ENCODE measurements at places on chromosomes 5 and 9.
A peak's percentile ranks its signal among the peaks of the same experiment; 100 is the strongest.

DNA sequence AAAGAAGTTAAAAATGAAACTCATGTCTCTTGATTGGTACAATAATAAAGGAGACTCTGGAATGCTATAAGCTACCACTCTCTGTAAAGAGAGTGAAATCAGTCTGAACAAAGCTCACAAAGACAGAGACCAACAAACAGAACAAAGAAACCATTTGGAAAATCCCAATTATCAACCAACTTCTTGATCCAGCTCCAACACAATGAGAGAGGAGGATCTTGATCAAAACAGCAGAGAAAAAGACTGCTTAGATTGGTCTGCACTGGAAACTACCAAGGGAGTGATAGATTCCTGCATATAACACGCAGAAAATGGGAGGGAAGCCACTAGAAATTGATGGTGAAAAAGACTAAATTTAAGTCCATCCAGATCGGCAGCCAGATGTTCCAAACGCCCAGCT is 23.1 kb upstream of the RNF38 start:
- DNase-seq: no peak

DNA sequence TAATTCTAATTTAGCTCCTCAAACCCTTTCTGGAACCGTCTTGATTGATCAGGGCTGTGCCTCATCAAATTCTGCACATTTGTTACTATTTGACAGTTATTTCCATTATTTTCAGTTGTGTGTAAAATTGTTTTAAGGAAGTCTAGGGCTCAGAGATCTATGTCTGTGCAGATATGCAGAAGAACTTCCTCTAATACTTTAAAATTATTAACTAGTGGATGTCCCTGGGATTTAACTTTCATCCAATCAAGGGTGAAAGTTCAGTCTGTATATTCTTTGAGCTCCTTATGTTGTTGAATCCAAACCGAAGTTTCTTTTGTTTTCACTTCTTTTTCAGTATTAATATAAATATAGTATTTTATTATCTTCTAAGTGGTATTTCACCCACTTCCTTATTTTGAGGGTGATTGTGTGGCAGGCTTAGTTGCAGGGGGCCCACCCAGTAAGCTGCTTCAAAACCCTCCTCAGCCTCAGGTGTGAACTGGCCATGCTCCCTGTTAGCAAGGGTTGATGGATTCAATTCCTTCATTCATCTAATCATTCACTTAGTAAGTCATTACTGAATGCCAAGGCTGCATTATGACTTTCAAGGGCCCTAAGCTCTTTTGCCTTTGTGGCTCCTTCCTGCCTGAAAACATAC is 2.1 kb upstream of the CAMLG start:
- DNase-seq: no peak

DNA sequence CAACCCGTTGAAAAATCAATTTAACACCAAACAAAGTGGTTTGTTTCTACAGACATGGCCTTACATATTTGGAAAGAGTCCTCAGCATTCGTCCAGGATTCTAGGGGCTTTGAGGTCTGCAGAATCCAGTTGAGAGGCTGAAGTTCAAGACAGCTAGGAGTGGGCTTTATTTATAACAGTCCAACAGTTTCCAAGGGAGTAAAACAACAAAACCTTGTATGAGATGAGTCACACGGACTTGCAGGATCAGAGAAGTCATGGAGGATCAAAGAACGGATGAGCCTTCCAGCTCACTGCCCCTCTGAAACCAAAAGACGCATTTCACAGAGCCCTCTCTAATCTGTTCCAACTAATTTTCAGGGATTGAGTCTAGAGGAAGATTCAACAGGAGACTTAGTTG is 11.1 kb upstream of the ESM1 start:
- no peak for DNase-seq

DNA sequence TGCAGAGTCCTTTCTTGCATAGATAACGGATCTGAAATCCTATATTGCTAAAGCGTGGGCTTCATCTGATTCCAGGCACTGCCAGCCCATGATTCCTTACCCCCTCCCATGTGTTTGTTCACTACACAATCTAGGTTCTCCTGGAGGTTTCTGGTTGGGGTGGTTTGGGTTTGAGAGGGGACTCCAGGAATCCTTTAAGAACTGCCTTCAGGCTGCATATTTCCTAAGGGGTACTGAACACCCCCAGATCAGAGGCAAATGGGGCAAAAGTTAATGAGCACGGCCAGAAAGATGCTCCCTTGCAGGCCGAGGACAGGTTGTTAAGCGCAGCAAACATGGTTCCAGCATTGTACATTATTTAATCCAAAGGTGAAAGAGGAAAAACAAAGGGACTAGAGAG is 9.9 kb downstream of the NR2F1 start:
- DNase-seq: no peak

DNA sequence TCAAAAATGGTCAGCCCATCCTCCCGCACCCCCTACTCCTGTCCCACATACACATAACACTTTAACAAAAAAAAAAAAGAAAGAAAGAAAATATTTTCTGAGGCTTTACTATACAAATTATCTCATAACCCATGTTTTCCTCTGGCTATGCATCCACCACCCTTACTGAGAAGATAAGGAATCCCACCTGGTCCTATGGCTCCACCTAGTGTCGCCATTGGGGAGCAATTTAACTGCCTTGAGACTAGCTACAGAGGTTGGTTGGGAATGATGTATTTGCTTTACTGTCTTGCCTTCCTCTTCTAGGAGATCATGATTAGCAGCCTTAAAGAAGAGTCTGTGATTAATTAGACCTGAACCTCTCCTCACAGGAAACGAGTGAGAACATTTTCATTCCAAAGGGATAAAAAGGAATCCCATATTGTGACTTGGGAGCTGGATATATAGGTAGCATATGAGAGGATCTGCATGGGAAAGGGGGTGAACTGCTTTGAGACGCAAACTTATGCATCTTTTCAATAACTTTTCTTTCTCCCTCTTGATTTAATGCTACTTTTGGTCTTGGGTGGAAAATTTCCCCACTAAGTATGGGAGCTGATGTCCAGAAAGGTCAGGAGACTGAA is 77.7 kb upstream of the SELENOP start:
- DNase-seq: peak; percentile 54

- no peak for DNase-seq
These were observed 265.4 kb upstream of the VLDLR start for GRCh38 chr9:2356041-2356790.

DNA sequence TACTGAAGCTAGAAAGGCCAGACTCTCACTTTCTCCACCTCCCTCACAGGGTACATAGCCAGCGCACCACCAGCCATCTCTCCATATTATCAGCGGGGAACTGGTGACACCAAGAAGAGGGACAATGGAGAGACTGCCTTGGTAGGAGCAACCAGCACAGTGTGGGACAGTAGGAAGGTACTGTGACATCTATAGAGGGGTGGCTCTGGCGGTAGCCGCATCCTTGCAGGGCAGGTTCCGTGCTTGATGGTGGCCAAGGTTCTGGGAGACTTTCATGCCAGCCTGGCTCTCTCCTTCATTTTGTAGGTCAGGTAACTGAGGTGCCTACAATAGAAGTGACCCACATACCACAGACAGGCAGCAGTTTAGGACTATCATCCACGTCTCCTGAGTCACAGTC is 65.5 kb upstream of the SMIM23 start:
- no peak for DNase-seq

GRCh38 chr9:437066-437465 is 222.4 kb downstream of the DOCK8 start:
- no peak for DNase-seq

- no peak for DNase-seq
These were observed 4.7 kb downstream of the TNFSF8 start for GRCh38 chr9:114925672-114926071.

DNA sequence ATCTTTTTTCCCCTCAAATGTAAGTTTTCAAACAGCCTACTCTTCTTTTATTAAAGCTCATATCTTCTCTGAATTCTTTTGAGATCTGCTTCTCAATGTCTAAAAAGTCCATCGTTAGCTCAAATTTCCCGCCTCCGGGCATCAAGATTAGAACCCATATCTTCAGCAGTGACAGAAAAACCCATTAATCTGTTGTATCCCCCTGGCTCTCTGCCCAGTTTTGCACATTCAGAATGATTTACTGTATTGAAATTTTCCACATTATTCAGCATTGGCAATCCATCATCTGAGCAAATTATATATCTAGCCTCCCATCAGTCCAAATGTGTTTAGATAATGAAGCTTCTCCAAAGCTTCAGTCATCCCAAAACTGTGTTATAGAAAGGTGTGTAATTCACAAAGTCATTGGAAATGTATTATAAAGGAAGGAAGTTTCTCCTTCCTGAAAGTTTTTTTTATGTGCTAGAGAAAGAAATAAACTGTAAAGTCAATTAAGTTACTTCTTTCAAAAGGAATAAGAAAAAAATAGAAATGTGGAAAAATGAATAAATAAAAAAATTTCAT is 849.9 kb downstream of the MAT2B start:
- DNase-seq: no peak

DNA sequence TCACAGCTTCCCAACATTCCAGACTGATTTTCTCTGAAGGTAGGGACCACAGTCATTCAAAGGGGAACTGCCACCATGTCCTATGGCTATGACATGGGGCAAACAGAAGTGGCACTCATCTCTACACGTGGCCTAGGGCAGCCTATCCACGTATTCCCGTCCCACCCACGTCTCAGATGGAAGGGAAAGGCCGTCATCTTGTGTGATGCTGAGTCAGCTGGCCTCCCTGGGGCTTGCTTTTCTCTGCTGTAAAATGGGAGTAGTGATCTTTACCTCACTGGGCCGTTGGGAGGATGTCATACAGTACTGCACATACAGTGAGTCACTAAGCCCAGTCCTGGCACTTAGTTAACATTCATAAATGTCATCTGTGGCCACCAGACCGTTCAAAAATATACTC is 72.3 kb downstream of the RAPGEF1 start:
- DNase-seq: peak; percentile 60

GRCh38 chr9:86469476-86470250 is 115.5 kb upstream of the TUT7 start:
- DNase-seq: no peak

DNA sequence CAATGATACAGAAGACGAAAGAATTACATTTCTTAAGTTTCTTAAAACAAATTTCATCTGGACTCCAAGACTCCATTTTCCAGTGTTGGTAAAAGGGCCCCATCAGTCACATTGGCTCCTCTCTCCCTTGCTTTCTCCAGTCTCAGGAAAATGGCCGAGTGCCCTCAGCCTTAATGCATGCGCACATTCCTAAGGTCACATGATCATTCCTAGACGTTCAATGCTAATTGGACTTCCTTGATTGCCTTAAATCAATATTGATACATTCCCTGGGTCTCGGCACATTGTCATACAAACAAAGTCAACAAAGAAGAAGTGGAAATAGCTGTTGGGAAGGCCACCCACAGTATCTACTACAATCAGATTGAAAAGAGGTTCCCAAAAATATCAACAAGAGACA is 413.6 kb upstream of the GRAMD2B start:
- DNase-seq: no peak

DNA sequence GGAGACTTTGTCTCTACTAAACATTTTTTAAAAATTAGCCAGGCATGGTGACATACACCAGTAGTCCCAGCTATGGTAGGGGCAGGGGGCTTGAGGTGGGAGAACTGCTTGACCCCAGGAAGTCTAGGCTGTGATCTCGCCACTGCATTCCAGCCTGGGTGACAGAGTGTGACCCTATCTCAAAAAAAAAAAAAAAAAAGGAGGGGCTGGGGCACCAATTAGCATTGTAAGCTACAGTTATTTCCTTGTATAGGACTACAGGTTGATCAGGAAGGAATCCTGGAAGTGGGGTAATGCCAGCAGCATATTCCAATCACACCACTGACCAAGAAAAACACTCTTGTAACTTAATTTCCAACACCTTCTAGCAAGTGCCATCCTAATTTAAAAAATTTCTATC is 32.1 kb downstream of the PWWP2A start:
- no peak for DNase-seq

- DNase-seq: no peak
These were observed 122.8 kb downstream of the CAMK4 start for GRCh38 chr5:111347021-111347420.

DNA sequence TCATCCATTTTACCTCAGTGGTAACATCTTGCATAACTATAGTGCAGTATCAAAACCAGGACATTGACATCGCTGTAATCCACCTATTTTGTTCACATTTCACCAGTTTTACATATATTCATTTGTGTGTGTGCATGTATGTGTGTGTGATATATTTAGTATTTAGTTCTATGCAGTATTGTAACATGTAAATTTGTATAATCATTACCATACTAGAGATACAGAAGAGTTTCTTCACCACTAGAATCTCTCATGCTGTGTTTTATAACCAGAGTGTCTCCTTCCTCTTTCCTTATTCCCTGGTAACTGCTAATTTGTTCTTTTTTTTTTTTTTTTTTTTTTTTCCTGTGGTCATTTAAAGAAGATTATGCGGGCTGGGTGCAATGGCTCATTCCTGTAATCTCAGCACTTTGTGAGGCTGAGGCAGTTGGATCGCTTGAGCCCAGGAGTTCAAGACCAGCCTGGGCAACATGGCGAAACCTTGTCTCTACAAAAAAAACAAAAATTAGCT is 11.0 kb downstream of the RASA1 start:
- no peak for DNase-seq

DNA sequence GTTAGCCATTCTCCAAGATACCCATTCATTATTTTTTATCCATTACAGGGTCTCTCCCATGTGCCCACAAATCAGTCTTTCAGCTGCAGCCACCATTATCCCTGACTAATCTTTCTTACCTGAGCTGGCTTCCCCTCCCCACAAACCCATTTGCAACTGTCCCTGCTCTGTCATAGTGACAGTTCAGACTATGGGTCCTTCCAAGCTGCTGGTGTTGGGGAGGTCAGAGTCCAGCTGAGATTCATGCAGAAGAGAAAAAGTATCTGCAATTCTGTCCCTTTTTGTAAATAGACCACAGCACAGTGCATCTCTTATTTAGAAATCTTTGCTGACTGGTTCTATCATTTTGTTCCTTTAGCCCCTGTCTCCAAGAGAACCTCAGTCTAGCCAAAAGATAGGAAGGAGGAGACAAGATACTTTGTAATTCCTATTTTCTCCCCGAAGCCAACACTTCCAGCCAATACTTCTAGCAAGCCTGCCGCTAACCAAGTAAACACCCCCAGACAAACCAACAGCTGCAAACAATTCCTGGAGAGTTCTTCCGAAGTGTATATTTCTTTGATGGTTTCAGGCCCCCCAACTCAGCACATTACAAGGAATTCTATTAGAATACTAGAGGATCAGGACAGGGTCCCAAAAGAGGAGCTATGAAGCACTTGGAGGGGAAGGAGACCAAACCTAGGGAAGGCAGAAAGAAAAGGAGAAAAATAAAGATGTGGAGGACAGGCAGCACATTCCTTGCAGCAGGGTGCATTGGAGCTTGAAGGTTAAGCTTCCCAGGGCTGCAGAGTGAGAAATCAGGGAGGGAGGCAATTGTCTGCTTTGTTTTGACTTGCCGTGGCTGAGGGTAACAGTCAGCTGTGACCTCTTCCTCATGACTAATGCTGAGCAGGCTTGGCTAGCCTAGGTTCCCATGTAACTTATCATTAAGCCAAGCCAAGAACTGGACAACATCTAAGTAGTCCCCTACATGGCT is 148.5 kb downstream of the SGCD start:
- no peak for DNase-seq

DNA sequence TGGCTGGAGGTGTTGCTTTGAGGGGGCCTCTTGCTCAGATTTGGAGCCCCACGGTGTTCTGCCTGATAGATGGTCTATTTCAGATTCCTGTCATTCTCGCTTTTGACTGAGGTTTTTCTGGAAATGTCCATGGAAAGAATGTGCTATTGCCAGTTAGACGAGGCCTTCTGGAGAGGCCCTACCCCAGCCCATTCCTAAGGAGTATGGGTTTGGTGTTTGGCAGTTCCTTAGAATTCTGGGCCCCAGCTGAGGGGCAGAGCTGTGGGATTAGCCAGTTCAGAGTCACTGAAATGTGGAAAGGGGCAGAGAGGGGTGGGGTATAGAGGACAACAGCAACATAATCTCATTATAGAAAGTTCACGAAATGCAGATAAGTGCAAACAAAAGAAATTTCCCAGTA is 50.5 kb downstream of the GALNT10 start:
- DNase-seq: no peak

Measured in activated CD8-positive, alpha-beta memory T cell treated with anti-CD3 and anti-CD28 coated beads, Interleukin-2, amount 50 U/mL, for 4 hours (primary cell).